Putamen (tissue), 1 donor: ENCODE measurements at places on chromosomes 1 and 21.

DNA sequence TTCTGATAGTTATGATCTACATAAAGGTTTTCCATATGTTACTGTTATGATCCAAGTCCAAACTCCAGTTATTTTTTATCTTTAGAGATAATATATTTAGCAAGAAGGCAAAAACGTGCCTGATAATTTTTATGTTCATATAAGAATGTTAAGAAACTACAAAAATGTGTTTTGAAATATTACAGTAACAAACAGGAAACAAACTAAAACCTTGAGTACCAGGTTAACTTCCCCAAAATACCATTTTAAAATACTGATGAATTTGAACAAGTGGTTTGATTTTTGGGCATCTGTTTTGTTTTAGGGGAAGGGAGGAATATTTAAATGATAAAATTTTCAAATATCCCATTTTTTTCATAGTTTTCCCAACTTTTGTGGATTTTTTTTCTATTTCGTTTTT lies 124.8 kb downstream of the NR5A2 start:
- no peak for DNase-seq

DNA sequence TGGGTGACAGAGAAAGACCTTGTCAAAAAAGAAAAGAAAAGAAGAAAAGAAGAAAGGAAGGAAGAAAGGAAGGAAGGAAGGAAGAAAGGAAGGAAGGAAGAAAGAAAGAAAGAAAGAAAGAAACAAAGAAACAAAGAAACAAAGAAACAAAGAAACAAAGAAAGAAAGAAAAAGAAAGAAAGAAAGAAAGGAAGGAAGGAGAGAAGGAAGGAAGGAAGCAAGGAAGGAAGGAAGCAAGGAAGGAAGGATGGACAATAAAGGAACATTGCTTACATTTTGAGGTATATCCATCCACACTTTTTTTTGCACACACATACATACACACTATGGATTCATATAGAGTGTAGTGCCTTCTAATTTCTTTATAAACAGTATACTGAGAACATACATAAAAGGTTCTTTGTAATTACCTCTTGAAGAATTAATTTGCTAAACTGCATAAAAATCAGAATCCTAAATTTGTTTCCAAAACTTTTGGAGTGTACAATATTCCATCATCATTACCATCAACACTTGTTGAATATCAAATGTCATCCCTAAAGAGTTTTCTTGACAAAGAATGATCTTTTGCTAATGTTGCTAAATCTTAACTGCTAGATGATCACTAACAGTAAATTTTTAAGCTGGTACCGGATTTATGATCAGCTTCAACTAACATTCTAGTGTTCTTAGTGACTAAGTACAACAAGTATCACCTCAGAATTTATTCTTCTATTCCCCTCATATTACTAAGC lies 11.4 kb upstream of the GADD45A start:
- no peak for DNase-seq

DNA sequence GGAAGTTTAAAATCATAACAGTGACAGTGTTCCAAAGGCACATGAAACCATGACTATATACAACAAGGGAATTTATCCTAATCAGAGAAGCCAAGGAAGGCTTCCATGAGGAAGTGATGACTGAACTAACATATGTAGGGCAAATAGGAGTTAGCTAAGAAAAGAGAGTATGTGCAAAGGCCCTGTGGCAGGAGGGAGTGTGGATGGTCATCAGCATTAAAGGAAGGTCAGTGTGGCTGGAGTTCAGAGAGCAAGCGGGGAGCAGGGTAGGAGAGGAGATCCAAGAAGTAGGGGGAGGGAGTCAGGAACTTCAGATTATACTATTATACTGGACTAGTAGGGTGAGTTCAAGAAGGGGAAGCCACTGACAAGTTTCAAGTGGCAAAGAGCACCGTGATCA lies 8.4 kb downstream of the MAP7D1 start:
- no peak for DNase-seq

- no peak for DNase-seq
Observed at GRCh38 chr21:39307466-39307865, 6.0 kb downstream of the BRWD1 start.

DNA sequence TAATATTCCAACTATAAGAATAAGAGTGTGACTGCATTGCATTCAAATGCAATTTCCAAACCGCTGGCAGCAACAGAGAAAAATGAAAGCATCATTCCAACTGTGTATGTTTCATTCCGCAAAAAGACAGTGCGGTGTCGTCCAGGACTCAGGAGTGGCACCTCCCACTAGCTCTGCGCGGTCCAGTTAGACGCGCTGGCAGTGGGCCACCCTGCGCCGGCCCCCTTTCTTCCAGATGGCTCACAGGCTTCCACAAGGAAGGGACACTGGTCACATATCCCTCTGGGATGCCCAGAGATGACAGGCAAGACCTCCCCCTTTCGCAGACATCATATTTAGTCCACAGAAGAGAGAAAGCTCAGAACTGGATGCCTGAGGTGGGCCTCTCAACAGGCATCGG lies 11.9 kb downstream of the WRAP73 start:
- no peak for DNase-seq

DNA sequence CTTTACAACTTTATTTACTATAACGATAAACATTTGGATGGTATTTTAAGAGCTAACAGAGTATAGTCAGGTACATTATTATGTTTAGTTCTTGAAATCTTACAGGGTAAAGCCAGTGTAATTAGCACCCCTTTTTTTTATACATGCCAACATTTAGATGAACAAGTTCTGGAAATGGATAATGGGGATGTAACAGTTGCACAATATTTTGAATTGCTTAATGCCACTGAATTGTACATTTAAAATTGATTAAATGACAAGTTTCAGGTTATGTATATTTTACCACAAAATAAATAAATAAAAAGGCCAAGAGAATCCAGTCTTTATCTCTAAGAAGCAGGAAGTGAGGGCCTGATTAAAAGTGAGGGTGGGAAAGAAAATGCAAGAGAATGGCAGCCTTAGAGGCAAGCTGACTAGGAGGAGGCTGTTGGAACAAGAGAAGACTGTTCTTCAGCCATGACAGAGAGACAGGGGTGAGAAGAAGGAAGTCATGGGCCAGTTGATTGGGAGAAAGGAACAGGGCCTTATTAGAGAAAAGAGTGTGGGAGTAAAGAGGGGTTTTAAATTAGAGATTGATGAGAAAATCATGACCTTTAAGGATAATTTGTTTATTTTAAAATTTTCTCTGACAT lies 49.9 kb upstream of the TNFSF18 start:
- DNase-seq = no peak

DNA sequence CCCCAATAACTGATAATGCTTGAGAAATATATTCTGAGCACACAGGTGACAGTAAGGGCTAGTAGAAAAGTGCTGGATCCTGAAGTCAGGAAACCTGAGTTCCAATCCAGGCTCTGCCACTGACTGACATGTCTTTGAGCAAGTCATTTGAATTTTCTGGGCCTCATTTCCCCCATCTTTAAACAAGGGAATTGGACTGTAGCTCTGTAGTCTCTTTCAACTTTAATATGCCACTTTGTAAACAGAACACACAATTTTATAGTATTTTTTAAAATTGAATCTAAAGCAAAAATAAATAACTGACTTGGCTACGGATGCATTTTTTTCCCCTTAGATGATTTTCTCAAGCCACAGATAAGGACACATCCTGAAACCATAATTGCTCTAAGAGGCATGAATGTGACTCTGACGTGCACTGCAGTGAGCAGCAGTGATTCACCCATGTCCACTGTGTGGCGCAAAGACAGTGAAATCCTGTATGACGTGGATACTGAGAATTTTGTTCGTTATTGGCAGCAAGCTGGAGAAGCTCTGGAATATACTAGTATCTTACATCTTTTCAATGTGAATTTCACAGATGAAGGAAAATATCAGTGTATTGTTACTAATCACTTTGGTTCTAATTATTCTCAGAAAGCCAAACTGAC lies 37.0 kb downstream of the LRIG2 start:
- DNase-seq = no peak

DNA sequence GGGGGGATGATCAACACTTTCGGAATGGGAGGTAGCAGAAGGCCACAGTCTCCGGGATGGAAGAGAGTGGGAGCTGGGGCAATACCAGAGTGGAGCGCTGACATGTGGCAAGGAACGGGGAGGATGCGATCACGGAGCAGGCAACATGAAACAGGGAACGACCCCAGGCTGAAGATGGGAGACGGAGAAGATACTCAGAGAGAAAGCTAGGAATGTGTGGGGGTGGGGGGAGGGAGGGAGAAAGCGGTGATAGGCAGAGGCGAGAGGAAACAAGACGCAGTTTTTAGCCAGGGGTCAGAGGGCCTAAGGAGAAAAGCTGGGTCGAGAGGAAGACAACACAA lies 577 bp downstream of the RAB3GAP2 start:
- peak; percentile 13 for DNase-seq

DNA sequence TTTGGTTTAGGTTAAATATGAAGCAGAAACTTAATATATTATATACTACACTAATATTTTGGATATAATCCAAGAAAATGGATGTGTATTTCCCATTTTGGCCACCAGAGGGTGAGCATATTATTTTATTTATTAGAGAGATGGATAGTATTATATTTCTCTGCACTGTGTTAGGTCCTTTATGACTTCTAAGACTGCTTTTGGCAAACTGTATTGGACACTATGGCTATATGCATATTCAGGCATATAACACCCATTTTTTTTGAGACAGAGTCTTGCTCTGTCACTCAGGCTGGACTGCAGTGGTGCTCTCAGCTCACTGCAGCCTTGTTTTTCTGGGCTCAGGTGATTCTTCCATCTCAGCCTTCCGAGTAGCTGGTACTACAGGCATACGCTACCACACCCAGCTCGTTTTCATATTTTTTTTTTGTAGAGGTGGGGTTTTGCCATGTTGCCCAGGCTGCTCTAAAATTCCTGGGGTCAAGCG lies 17.8 kb upstream of the PGM1 start:
- no peak for DNase-seq

GRCh38 chr1:104785575-104786187 lies 1036.0 kb downstream of the AMY1C start:
- no peak for DNase-seq
